Activated T-cell treated with anti-CD3 and anti-CD28 coated beads for 48 hours (primary cell): ENCODE measurements at places on chromosomes 12 and 14.

DNA sequence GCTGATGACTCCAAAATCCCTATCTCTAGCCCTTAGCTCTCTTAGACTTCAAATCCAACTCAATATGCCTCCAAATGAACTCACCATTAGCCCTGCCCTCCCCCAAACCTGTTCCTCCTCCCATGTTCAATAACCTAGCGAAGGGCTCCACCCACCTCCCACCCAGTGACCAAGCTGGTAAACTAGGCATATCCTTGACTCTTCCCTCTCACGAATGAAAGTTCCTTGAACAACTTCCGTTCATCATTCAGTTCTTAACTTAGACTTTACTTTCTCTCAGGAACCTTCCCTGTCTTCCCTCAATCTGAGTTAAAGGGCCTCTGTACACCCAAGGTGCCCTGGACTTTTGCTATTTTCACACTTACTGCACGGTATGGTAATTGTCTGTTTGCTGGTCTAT, 1.9 kb upstream of the KLHDC1 start:
- no peak for DNase-seq

GRCh38 chr12:31018106-31018789, 55.4 kb upstream of the DDX11 start:
- no peak for DNase-seq

DNA sequence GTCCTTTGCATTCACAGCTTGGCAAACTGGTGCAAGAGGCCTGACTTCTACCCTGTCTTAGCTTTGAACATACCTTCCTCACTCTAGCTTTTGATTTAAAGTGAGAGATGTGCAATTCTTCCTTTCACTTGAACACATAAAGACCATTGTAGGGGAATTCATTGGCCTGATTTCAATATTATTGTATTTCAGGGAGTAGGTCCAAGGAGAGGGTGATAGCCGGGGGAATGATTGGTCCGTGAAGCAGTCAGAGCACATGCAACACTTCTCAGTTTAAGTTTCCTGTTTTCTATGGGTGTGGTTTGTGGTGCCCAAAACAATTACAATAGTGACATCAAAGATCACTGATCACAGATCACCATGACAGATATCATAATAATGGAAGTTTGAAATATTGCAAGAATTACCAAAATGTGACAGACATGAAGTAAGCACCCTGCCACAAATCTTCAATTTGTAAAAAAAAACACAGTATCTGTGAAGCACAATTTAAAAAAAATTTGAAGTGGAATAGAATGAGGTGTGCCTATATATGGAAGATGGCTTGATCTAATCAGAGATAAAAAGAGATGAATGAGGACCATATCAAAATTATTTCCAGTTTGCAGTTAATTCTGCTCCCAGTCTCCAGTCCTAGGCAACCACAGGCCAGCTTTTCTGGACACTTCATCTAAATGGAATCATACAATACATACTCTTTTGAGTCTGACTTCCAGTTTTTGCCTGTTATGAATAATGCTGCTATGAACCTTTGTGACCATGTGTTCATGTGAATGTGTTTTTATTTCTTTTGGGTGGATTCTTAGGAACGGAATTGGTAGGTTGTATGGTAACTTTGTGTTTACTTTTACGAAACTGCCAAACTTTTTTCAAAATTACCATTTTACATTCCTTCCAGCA, 23.2 kb downstream of the BORCS5 start:
- DNase-seq: no peak

GRCh38 chr14:61598980-61599379, 96.3 kb upstream of the HIF1A start:
- no peak for DNase-seq

DNA sequence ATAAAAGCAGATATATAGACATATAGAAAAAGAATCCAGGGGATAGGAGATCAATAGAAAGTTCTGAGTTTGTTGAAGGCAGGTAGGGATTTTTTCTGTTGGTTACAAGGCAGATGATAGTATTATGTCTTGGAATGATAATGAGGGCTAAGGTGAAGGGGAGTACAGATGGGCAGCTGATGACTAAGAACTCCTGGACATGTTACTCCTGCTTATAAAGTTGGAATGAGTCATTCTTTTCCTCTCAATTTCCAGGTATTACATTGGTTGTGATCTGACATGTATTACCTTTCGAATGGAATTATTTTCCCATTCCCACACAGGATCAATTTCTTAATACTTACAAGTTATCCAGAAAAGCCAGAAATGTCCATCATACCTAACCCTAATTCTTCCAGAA, 545.2 kb upstream of the MGAT4C start:
- DNase-seq: no peak

DNA sequence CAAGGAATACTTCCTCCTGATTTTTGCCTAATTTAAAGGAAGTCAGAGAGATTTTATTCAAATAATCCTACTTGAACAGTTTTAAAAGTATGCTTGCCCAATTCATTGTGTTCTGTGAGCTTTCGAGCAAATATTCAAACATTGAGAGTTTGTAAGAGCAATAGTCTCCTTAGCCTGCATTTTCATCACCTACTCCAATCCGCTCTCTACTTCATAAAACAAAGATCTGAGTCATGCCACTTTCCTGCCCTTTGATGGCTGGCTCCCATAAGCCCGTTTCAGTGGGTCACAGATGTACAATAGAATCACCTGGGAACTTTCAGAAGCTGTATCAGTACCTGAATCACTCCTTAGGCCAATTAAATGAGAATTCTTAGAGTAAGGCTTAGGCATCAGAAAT, 319.2 kb downstream of the PDZRN4 start:
- DNase-seq: no peak

DNA sequence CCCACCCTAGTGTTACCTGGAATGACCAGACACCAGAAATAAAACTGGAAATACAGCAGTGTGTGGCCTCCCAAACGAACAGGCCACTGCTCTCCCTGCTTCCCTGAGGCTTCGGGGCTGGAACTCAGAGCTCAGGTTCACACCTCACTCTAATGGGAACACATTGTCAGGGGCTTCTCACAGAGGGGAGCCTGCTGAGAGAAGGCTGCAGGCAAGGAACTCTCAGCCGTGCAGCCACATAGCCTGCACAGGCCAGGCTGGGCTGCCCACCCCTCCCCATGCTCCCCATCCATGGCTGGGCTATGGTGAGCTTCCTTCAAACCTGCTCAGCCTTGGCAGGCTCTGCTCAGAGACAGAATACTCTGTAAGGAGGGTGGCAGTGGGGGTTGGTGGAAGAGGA, 302.5 kb downstream of the EMP1 start:
- no peak for DNase-seq

DNA sequence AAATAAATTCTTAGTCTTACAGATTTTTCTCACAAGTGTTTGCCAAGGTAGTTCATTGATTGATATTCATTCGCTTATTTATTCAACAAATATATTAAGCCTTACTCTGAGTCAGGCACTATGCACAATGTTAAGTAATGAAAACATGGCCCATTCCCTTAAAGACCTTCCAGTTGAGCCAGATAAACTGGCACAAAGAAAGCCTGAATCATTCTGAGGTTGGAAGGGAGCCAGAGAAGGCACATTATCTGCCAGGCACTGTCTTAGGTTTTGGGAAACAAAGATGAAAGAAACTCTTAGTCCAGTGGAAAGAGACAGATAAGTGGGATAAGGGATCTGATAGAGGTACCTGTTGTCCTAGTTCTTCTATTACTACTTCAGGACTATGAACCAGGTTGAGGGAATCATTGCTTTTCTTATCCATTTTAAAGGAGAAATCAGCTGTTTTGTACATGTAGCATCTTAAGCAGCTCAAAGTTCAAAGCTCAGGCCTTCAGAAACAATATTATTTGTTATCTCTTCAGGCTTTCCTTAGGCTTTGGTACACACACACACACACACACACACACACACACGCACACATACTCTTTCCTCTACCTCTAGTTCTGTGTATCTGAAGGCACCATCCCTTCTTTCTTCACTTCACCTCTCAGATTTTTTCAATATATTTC, 27.0 kb downstream of the PDE6H start:
- no peak for DNase-seq

DNA sequence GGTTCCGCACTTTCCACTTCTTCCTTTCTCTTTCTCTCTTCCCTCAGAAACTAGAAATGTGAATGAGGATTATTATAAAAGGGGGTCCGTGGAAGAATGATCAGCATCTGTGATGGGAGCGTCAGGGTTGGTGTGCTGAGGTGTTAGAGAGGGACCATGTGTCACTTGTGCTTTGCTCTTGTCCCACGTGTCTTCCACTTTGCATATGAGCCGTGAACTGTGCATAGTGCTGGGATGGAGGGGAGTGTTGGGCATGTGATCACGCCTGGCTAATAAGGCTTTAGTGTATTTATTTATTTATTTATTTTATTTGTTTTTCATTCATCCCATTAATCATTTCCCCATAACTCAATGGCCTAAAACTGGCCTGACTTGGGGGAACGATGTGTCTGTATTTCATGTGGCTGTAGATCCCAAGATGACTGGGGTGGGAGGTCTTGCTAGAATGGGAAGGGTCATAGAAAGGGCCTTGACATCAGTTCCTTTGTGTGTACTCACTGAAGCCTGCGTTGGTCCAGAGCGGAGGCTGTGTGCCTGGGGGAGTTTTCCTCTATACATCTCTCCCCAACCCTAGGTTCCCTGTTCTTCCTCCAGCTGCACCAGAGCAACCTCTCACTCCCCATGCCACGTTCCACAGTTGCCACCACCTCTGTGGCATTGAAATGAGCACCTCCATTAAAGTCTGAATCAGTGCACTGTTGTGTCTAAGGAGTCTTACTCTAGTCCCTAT, 4.6 kb upstream of the ATN1 start:
- no peak for DNase-seq

GRCh38 chr12:80432061-80432460, 12.0 kb upstream of the PTPRQ start:
- DNase-seq: no peak

- DNase-seq: no peak
Measured at GRCh38 chr14:75523771-75524171, 1.5 kb downstream of the BATF start.

DNA sequence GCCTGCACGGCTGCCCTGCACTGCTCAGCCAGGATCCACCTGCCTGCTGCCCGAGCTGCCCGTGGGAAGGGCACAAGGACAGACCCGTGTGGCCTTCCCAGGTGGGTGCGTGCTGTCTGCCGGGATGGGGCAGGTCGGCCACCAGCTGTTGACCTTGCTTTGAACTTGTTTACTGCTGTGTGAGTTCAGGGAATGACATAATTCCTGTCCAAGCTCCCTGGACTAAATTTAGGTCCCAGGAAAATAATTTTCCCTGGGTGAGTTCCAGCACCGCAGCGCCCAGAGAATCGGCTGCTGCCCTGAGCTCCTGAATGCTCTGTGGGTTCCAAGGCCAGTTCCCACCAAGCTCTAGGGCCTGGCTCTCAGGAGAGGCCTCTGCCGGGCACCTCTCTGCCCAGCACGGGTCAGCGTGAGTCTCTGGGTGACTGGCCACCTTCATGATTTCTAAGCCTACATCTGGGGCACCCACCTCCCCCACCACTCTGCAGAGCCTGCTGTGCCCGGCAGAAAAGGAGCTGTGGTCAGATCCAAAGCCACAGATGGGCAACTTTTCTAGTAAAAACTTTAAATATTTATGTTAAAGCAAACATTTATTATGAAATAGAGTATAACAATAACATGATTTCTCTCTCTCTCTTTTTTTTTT, 27.2 kb upstream of the MLXIP start:
- DNase-seq: no peak

- DNase-seq: no peak
Measured at GRCh38 chr14:70077720-70078119, 111.0 kb downstream of the SLC8A3 start.
